Tongue (tissue), 3 donors: ENCODE measurements at places on chromosomes 12 and 14. TPM values are rescaled to one million over a fixed set of nuclear protein-coding genes. Genes with fewer than 3 reads are reported as not detected.
A peak's percentile ranks its signal among the peaks of the same experiment; 100 is the strongest.

DNA sequence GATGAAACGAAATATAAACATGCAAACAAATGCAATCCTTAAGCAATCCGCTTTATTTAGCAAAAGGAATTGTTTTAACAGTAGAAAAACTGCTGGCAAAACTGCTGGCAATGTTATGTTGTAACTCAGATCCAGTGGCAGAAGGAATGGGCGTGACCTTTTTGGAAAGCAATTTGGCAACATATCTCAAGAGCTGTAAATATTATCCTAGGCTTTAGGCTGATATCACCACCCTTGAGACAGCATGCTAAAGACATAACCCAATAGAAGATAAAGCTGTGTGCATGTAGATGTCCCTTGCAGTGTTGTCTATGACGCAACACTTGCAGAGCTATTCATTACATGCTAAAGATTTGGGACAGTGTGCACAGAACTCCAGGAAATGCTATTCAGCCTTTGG is 138.5 kb downstream of the DICER1 start:
- peak; percentile 35 for DNase-seq

DNA sequence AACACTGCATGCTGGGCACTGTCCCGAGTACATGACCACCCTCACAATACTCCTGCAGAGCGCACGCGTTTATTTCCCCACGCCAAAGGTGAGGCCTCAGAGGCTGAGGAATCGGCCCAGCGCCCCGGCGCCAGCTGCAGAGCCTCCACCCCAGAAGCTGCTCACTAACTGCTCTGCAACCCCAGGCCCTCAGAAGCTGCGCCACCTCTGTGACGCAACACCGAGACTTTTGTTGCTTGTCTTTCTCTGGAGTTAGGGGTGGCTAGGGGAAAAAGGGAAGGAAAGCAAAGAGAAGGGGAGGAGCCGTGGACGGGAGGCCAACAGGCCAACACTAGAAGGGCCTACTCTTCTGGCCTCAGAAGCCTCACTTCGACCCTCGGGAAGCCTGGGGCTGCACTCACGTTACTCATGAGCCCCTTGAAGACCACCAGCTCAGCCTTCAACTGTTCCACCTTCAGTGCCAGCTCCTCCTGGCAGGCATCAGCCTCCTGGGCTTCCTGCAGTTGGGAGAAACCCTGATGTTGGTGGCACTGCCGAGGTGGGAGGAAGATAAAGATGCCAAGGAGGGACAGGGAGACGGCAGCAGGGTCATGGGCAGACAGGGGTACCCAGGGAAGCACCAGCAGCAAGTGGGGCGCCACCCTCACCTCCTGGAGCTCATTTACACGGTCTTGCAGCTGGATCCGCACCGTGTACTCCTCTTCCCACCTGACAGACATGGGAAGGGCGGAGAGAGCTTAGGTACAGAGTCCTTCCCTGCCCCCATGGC is 5.4 kb downstream of the IFFO1 start:
- no peak for DNase-seq

DNA sequence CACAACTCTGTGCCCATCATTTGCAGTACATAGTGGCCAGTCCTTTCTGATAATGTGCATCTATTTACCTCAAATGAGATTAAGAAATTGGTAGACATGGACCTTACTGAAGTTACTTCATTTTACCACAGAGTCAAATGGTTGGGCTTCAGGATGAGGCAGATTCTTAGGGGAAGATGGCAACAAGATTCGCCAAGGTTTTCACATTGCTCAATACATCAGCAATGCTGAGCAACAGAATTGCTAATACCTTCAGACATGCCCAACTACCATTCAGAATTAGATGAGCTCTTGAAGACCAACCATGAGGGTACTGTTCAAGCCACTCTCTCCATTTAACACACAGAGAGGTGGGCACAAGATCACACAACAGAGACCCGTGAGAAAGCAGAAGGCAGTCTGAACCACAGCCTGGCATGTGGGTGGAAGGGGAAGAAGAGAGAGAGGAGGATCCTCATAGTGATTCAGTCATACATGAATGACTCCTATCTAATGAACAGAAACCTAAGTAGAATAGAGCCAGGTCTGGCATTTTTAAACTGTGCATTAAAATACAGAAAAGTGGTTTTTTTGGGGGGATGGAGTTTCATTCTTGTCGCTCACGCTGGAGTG is 28.5 kb downstream of the CPM start:
- no peak for DNase-seq

The C12orf60 gene
- total RNA-seq, result 1.3 TPM

DNA sequence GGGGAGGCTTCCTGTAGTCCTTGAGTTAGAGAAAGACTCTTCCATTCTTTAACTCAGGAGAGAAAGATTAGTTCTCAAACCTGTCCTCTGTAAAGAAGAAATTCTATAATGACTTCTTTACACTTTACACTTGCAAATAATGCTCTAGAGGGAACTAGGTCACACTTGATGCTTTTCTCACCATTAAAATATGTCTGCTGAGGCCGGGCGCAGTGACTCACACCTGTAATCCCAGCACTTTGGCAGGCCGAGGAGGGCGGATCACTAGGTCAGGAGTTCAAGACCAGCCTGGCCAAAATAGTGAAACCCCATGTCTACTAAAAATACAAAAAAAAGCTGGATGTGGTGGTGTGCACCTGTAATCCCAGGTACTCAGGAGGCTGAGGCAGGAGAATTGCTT is 6.3 kb downstream of the NTN4 start:
- DNase-seq, result no peak

The SART3 gene
- total RNA-seq, result 79.1 TPM

GRCh38 chr12:110183386-110183785 is 59.2 kb downstream of the IFT81 start:
- DNase-seq, result no peak

The COCH gene
- total RNA-seq, result 2.8 TPM
